ENCODE measurements at places on chromosomes 16 and 17.

DNA sequence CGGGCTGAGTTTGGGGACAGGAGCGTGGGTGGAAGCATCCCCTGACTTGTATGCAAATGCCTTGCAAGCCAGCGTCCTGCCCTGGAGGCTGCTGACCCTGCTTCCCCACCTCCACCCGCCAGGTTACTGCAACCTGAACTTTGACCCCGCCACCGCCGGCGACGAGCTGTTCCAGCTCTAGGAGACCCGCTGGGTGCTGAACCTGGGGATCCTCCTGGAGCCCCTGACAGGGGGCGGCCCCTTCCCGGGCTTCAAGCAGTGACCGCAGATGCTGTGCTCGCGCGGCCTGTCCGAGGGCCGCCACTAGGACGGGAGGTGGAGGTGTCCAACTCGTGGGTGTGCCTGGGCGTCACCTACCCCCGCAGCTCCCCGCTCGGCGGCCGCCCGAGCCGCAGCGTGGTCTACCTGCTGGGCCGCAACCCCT is 10.7 kb upstream of the SLC16A5 start:
- DNase-seq, result no peak

GRCh38 chr17:61986898-61987297 is 59.1 kb upstream of the INTS2 start:
- DNase-seq, result no peak

GRCh38 chr17:14015271-14015670 is 54.0 kb upstream of the COX10 start:
- no peak for DNase-seq

DNA sequence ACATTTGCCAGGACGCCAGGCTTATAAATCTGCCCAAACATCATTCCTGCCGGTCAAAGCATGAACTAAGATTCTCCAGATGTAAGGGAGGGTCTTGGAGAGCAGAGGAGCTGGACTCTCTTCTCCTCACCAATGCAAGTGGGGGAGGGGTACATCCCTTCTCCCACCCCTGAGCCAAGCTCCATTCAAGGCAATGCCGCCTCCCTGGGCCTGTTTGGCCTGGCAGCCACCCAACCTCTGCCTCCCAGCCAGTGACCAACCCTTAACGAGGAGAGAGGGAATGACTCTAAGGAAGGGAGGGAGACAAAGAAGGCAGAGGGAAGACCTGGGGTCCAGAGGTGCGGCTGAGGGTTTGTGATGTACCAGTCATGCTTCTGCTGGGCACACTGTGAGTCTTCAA is 13.8 kb downstream of the C17orf50 start:
- no peak for DNase-seq

- DNase-seq, result no peak
Observed at GRCh38 chr17:27324771-27325339, 30.9 kb downstream of the WSB1 start.

GRCh38 chr16:2804728-2805127 is 6.5 kb downstream of the PRSS41 start:
- no peak for DNase-seq

DNA sequence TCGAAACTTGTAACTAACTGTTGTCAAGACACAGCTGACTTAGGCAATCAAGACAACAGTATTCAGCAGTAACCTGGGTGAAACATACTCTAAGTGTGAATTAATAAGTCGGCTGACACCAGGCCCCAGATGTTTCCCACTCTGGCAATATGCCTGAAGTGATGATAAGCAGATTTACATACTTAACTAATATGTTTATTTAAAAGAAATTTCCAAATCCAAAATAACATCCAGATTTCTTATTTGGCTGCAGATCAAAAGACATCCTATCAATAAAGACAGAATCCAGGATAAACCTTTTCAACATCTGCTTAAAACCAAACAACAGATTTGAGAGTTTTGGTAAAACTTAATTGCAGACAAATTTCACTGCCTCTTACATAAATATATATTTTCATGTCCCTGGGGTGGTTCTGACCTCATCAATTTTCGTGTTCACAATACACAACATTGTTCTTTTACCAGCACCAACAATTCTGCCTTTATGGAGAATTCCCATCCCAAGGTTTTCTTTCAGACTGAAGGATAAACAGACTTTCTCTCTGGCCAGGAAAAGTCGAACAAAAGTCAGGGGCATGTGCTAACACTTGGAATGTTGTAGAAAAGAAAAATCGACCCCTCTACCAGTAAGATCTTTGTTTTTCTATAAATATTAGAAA is 45.1 kb upstream of the TOX3 start:
- DNase-seq, result no peak

- no peak for DNase-seq
Observed at GRCh38 chr17:8145811-8146210, 6.4 kb downstream of the PER1 start.

- no peak for DNase-seq
Observed at GRCh38 chr17:55453839-55454557, 32.4 kb upstream of the MMD start.

- DNase-seq, result peak; percentile 91
Observed at GRCh38 chr17:30376621-30377452, 1.9 kb upstream of the CPD start.

DNA sequence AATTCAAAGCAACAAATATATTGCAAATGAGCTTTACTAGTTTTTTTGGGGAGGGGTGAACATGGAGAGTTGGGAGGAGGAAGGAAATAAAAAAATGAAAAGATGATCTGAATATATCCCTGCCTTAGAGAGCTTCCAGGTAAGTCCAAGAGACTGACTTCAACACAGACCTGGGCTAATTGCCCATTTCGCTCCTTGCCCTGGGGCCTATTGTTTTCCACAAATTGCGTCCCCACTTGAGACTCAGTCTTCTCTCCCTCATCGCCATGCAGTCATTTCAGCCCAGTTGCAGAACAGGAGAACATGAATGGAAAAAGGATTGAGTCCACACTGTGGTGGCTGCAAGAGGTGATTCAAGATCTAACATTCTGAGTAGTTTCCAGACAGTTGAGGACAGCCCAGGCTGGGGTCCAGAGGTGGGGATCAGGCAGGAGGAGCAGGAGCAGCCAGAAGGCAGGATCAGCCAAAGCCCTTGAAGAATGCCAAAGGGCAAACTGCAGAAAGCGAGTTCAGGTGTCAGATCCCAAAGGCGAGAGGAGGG is 21.6 kb upstream of the TOB1 start:
- DNase-seq, result no peak

DNA sequence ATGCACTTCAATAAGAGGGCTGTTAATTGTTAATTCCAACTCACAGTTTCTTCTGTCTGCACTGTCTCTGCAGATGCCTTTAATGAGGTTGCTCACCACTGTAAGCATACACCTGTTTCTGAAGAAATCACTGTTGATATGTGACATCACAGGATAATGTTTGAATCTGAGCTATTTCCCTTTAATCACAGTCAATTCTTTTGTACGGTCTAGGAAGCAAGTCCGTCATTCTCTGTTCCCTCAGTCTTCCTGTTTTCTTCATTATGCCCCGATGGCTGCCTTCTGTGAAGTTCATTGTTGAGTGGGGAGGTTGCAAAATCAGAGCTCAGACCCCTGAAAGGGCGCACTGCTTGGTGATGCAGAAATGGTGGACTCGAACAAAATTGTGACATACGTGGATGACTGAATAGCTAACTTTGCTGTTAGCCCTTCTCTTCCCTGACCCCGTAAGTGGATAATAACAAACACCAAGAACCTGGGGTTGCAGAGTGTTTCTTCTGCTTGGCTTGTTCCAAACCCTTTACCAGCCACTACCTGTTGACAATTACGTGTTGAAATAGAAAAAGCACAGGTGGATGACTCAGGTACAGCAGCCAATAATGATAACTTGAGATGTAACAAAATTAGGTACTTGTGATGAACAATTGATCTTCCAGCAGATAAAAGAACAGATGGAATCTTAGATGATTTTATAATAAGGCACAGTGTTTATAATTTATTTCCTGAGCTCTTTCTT is 71.9 kb upstream of the AXIN2 start:
- no peak for DNase-seq

GRCh38 chr17:8825802-8826201 is 26.6 kb upstream of the MFSD6L start:
- no peak for DNase-seq

DNA sequence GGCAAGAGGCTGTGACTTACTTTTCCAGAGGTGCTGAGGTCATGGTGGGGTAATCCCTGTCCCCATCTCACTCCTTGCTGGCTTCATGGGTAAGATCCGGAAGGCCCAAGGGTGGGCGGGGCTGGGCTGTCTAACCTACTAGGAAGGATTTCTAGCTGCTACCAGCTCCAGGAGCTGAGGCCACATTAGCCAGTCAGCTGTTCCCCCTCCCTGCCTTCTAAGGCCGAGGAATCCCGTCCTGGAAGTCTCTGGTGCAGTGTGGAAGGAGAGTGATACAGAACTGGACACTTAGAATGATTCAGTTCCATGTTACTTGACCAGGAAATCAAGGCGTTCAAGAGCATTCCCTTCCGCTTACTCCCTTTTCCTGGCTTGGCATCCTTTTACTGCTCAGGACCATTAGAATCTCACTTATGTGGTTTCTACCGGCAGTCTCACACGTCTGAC is 8.9 kb downstream of the GNGT2 start:
- no peak for DNase-seq

DNA sequence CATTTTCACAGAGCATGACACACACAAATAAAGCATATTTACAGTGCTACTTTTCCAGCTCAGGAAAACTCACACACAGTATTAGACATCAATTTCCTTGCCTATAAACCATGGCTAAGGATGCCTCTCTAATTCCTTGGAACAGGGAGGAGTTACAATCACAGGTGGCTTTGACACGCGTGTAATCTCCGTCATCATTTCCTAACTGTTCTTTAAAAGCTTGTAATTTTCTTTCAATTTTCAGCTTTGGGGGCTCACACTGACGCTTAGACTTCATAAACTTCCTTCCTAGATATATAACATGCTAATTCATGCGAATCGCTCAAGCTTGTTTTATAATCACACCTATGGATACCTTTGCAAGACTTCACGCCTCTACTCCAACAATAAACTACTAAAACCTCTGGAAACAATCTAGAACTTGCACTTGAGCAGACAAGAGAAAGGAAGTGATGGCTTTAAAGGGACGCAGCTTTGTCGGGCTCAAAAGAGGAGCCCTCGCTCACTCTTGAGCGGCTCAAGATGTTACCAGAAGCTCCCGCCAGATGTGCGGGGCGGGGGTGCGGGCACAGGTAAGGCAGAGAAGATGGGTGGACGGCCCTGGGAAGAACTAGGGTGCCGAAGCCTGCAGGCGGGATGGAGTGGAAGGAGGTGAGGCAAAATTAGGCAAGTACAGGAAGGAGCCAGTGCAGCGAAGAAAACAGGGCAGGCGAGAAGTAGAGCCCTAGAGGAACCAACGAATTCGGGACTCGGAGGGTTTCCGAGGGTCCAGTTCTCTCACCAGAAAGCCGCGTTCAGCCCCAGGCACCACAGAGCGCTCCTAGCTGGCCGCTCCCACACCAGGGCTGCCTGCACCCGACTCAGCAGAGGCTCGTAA is 631 bp downstream of the RETREG3 start:
- DNase-seq, result peak; percentile 87

DNA sequence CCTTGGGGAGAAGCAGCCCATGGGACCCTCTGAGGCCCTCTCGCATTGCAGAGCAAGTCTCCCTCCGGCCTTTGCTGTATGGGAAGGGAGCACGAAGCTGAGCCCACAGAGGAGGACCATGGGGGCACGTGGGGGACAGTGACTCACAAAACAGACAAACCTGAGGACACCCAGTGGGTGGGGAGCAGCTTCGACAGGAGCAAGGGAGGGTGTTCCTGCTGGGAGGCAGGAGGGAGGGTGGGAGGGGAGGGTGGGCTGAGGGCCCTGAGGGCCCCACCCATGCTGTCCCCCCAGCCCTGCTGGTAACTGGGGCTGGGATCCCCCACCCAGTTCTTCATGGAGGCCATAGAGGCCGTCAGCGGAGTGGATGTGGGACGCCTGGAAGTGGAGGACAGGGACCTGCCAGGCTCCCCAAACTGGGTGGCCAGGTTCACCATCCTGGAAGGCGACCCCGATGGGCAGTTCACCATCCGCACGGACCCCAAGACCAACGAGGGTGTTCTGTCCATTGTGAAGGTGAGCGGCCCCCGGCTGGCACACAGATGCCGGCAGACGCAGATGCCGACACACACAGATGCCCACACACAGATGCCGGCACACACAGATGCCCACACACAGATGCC is 12.5 kb downstream of the SLC22A31 start:
- DNase-seq, result no peak

GRCh38 chr16:23712976-23713375 is at the start of gene ERN2:
TSS of gene ERN2 (minus strand) at chr16:23713222. CDS start at chr16:23713187, 35 bp downstream.
- DNase-seq, result no peak

DNA sequence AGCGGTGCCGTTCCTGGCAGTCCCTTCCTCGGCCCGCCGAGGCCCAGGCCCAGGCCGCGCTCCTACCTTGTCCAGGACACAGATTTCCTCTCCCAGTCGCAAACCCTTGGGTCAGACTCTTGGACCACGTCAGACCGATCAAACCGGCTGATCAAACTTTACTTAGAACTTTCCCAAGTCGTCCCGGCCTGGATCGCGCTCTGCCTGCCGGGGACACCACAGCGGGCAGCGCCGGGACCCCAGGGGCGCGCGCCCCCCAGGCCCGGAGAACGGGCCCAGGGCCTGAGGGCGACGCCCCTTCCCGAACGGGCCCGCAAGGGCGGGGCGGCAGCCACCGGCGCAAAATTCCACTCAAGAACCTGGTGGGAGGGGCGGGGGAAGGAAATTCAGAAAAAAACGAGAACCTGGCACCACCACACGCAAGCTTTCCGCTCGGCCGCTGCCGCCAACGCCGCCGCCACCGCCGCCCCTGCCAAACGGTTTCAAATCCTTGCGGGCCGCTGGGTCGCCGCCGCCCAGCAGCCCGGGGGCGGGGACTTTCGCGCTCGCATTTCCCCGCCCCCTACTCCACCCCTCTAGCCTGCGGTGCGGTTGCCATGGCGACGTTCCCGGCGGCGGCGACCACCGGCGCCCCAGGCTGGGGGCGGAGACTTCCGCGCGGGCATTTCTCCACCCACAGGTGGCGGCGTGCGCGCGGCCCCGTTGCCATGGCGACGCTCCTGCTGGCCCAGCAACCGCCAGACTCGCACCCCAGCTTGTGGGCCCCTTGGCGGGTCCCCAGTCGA is at the start of gene CEP112:
CEP112 (minus strand) TSS at position 541 of the 785 bp plus-strand sequence.
- no peak for DNase-seq

DNA sequence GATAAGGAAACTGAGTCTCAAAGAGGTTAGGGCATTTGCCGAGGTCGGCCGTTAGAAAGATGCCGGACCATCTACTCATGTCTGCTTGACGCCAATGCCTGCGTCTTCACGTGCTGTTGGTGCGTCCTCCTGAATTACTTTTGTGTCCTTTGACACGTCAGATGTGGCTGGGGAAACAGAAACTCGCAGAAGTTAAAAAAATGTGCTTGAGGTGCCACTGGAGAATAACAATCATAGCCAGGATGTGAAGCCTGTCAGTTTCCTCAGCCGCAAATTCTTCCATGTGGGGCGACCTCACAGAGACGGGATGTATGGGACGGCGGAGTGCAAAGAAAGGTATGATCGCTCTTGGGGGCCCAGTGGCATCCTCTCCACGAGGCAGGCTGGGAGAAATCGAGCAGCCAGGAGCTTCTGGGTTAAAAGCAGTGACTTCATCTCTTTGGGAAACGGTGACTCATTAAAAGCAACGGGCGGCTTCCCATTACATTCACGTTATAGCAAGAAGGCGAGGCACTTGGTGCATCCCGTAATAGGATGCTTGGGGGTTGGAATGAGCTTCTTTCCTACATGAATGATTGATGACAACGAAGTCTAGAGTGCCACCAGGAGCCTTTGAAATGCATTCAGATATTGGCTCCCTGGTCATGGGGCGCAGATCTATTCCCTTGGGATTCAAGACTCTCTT is 67.8 kb downstream of the BMERB1 start:
- DNase-seq, result no peak

- no peak for DNase-seq
Observed at GRCh38 chr17:69134112-69134511, 7.6 kb downstream of the ABCA6 start.

- no peak for DNase-seq
Observed at GRCh38 chr17:47266782-47267181, 13.2 kb downstream of the ITGB3 start.

GRCh38 chr17:75658237-75658636 is 8.7 kb downstream of the RECQL5 start:
- no peak for DNase-seq
